ENCODE measurements at places on chromosomes 5 and 9.

- DNase-seq: no peak
These were observed 118.4 kb downstream of the ZNF608 start for GRCh38 chr5:124627815-124628595.

GRCh38 chr5:38369692-38370091 lies 111.3 kb downstream of the EGFLAM start:
- DNase-seq: no peak

- DNase-seq: no peak
These were observed 12.6 kb upstream of the MUSK start for GRCh38 chr9:110655754-110656641.

DNA sequence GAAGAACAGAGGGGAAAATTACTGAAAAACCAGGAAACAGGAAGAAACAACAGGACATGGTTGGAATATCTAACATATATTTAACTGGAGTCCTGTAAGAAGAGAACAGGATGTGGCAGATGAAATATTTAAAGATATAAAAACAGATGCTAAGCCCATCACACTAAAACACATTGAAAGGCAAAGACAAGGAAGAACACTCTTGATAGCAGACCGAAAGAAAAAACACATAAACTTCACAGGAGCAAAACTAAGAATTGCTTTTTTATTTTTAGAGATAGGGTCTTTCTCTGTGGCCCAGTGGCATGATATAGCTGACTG lies 324.4 kb upstream of the ARRDC3 start:
- no peak for DNase-seq

DNA sequence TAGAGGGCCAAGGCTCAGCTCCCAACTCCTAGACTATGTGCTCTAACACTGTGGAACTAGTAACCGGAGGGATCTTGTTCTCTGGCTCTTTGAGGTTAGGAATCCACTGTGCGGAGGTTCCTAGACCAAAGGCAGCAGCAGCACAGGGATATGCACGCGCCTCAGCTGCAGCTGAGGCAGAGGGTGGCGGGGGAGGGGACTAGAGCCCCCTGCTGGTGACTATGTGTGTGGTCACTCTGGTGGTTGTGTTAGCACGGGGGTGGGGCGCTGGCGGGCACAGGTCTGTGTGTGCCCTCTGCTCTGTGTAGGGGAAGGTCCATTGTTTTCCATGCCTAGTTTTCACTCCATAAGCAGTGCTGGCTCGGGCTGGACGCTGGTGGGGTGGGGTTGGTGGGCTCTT lies 458.0 kb upstream of the IZUMO3 start:
- no peak for DNase-seq

- no peak for DNase-seq
These were observed 49.1 kb downstream of the NXNL2 start for GRCh38 chr9:88583901-88584596.

- no peak for DNase-seq
These were observed 84.5 kb downstream of the RFX3 start for GRCh38 chr9:3441197-3441816.

DNA sequence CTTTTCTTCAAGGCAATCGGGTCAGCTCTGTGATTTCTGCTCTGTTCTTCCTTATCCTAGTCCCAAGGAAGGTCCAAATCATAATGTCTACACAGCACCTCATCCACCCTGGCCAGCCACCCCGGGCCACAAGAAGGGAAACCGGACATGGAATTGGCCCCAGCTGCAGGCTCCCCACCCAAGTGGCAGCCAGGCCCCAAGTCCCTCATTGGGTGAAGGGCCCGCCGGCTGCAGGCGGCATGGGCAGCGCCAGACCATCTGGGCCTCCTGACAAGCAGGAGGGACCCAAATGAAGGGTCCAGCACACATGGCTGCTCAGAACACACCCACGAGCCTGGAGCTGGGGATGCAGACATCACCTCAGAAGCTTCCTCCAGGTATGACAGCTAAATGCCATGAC lies 33.7 kb downstream of the BICD2 start:
- no peak for DNase-seq

- no peak for DNase-seq
These were observed 680 bp downstream of the GPX8 start for GRCh38 chr5:55160493-55161209.

DNA sequence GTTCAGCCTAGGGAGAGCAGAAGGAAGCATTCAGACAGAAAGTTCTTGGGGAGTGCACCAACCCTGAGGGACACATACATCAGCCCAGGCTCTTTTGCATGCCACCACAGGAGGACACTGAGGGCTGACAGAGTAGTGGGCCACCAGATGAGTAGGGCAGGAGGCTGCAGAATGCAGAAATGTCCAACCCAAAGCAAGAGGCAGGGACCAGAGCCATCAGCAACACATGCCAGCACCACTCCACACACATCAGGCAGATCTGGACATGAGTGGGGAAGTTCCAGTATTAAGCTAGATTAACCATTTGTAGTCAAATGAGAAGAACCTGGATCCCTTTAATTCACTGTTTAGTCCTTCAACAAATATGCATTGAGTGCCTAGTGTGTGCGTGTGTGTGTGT lies 35.7 kb upstream of the OTULINL start:
- DNase-seq: no peak

DNA sequence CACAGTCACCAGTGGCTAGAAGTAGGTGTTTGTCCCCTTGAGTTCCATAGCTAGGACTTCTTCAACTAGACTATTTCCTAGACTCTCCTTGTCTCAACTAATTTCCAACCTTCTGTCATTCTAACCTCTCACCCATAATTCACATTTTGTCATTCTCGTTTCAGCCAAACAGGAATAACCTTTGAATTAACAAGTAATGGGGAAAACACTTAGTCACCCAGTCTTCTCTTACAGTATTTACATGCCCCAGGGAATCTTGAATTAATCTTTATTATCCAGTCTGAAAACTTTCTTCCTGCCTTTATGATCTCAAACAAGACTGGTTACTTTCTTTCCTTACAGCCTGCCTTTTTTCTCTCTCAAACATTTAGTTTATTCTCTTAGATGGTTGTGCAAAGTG lies 63.3 kb upstream of the RUSC2 start:
- DNase-seq: no peak

- DNase-seq: no peak
These were observed 1.4 kb upstream of the THG1L start for GRCh38 chr5:157729858-157730257.

DNA sequence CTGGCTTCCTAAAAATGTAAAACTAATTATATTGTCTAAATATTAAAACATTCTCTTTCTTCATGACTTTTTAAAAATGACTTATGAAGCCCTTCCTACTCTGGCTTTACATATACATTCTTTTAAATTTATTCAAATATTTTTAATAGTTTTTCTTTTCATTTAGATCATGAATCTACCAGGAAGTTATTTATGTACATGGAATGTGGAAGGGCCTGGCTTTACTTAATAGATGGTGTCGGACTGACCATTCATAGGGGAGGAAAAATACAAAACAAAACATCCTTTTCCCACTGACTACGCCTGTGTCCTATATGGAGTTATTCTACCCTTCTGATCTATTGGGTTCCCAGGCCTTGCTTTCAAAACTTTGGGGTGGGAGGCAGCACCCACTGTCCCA lies 129.8 kb downstream of the MACROH2A1 start:
- DNase-seq: no peak

DNA sequence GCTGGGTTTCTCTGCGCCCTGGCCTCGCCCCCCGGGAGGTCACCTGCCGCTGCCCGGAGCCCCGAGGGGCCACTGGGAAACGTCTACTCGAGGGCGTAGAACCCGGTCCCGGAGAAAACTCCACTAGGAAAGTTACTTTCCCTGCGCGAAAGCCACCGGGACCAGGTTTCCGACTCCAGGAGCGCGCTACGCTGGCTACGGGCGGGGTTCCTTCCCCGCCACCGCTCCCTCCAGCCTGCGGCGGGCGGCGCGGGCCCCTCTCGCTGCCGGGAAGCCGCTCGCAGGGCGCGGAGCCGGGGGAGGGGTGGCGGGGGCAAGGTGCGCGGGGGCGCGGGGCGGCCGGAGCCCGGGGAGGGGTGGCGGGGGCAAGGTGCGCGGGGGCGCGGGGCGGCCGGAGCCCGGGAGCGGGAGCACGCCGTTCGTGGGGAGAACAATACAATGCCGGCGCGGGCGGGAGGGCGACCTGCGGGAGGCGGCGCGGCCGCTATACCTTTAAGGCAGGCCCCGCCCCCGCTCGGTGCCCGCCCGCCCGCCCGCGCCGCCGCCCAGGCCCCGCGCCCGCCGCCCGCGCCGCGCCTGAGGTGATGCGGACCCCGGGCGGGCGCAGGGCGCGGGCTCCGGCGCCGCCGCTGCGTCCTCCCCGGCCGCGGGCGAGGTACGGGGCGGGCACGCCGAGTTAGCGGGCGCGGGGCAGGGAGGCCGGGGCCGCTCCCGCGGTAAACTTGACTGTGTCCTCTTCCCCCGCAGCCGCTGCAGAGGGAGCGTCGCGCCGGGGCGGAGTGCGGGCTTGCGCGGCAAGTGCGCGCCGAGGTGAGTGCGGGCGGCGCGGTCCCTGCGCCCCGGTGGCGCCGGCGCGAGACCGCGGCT lies 278.1 kb downstream of the AOPEP start:
- DNase-seq: no peak

DNA sequence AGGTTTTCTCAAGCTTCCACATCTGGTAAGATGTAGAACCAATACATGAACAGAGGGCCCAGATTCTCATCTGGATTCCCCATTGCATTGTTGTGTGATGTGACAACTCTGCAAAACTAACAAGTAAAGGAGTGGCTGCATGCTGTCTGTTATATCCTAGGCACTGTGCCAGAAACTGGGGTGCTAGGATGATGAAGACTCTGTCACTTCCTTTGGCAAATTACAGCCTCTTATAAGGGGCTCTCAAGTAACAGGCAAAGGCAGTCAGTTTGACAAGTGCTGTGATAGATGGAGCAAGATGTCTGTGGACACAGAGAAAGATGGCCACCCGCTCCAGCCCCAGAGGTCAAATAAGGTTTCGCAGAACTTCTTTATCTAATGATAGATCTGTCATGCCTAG lies 115.7 kb downstream of the PAPPA start:
- no peak for DNase-seq

DNA sequence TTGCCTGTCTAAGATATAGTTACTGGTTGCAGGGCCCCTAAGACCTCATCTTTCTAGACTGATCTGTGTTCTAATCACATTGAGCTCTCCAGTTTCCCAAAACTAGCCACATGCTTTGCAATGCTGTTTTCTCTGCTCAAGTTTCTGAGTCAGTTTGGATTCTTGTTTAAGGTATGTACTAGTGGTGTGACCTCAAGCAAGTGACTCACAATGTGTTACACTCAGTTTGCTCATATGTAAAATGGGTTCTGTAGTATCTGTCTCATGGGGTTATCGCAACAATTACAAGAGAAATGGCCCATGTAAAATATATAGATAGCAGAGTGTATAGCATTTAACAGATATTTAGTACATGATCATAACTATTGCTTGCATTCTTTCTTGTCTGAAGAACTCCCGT lies 153.1 kb upstream of the ELL2 start:
- no peak for DNase-seq

Measured in NCI-H510A treated with DMSO at 0.1 percent for 48 hours (cell line).